ENCODE measurements at places on chromosomes 16 and 17.
A peak's percentile ranks its signal among the peaks of the same experiment; 100 is the strongest.

GRCh38 chr17:30372755-30373154 lies 6.0 kb upstream of the CPD start:
- no peak for DNase-seq

DNA sequence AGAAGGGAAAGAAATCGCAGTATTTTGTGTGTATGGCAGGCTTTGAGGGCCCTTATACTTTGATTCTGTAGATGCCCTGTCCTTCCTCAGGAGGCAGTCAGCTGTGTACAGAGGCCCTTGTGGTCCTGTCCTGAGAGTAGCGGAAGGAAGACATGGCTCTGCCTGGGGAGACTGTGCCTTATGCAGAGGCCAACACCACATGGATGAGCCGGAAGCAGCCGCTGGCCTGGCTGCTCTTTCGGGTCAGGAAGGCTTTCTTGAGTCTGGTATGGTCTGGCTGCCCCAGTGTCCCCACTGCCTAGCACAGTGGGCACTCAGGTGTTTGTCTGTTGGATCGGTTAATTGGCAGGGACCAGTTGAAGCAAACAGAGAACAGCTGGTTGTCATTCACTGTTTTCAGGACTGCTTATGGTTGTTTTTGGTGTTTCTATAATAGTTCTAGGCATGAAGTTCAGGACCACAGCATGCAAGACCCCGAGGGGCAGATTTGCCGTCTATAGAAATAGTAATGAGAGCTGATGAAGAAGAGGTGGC lies 12.4 kb downstream of the USP10 start:
- no peak for DNase-seq

DNA sequence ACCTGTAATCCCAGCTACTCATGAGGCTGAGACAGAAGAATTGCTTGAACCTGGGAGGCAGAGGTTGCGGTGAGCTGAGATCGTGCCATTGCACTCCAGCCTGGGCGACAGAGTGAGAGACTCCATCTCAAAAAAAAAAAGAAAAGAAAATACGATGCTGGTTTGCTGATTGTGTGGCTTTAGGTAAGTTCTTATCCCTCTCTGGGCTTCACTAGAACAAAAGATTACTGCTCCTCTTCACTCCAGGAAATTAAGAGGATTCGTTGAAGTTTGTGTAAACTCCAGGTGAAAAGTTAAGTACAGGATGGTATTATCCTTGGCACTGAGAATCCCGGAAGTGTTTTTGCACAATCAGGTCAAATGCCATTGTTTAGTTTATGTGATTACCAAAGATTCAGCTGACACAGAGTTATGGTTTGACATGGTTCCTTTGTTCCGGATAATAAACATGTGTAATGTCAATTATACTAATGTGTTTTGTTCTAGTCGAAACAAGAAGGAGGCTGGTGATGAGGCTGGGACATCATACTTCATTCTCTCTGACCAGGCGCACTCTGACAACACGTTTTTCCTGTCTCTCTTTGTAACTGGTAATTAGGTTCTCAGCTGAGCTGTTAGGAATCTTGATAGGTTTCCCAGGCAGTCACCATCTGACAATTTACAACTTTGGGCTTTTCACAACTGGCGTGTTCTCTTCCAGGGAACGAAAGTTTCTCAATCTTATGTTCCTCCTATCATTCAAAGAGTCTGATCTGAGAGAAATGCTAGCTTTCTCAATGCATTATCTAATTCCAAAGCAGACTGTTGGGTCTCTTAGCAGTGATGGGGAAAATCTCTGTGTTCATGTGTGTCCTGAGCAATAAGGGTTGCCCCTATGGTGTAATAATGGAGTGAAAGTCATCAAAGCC lies 10.8 kb upstream of the TAOK1 start:
- no peak for DNase-seq

DNA sequence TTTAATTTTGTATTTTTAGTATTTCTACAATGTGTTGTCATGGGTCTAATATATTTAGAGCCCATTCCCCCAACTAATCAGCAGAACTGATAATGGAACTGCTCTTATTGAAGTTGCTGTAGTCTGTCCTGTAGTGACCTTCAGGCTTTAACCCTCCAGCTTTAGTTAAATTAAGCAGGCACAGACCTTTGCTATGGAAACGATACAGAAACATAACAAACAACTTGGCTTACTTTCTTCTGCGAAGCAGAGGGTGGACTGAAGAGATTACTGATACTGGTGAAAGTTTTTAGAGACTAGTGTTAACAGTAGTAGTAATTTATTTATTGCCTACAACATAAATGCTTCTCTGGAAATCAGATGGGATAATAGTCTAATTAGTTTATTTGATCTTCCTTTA lies 61.4 kb downstream of the NFATC3 start:
- DNase-seq: peak; percentile 57

DNA sequence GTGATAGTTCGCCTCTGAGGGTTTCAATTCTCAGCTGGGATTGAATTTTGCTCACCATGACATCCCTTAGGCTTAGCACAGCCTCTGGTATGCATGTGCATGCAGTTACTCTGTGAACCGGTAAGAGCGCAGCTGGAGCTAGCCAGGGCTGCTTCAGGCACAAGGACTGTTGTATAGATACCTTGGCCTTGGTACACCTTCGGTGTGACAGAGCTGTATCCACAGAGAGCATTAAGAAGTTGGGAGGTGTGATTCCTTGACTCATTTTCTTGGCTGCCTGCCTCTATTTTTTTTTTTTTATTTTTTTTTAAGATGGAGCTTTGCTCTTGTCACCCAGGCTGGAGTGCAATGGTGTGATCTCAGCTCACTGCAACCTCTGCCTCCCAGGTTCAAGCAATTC lies 2.2 kb upstream of the NUTF2 start:
- DNase-seq: no peak

DNA sequence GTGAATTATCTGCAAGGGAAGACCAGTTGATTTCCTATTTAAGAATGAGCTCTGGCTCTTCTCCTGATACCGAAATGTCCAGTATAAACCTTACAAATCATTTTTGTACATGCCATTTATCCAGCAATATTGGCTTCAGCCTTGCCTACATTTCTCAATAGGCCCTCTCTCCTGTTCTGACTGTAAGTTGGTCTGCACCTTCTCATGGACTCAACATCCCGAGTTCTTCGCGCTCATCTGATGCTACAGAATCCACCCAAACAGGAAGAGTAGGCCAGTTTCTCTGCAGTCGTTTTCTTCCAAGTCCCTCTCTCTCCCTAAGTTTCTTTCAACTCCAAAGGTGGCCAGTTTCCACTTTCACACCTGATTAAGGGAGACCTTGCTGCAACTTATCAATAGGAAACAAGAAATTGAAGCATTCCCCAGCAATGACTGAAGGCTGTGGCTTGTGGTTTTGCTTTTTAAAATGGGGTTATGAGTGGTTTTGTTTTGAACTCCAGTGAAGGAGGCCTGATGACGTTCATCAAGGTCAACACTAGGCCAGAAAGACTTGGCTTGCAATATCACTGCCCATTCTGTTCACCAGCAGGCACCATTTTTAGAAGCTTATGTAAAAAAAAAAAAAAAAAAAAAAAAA lies 383.0 kb downstream of the MAF start:
- DNase-seq: no peak

GRCh38 chr16:76837872-76838271 lies 353.1 kb upstream of the MON1B start:
- DNase-seq: no peak

- DNase-seq: no peak
Measured at GRCh38 chr16:57824888-57825287, 22.6 kb upstream of the KIFC3 start.

DNA sequence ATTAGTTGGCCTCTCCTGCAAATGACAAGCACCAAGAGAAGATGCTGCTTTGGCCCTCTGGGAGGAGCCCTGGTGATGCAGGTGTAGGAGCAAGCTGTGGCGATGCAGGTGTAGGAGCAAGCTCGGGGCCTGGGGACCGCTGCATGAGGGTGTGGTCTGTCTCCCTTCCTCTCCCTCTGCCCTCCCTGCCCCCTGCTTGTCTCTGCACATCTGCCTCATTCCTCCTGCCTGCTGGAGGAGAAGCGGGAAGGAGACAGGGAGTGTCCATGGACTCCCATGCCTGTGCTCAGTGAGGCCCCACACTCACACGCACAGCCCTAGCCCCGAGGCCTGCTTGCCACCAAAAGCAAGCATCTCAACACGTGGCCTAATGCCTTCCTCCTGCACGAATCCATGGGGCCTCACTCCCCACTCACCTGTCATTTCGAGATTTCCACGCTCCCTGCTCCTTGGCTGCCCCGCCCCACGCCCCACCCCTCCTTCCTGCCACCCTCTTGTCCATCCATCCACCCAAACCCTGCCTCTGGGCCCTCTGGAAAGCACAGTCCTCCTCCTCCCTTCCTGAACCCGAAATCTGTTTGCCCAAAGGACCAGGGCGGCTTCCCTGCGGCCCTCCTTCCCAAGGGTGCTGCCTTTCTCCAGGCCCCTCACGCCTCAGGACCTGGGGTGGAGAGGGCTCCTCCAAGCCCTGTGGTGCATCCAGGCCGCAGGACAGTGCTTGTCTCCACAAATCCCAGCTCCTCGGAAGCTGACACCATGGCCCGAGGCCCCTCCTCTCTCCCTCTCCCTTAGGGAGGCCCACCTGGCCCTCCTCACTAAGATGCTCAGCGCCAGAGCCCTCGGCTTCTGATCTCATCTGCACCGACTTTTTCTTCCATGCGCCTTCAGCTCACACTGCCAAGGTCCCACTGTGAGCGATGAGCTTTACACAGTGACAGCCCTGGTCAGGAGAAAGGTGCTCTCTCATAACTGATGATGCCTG lies 11.8 kb upstream of the ALDH3A1 start:
- no peak for DNase-seq

DNA sequence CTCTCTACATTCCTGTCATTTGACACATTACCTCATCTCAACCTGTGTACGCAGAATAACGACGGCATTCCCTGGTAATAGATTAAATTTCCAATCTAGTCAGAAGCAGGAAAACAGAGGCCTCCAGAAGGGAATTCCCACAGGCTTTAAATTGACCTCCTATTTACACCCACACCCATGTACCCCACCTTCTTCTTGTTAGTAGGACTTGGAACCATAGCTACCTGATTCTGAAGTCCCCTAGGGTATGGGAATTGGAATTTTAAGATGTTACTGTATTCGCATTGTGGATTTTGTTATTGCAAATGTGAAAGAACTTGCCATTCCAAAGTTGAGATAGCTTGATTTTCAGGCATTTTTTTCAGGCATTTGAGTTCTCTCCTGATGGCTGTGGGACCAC lies 377.5 kb upstream of the DYNLRB2 start:
- DNase-seq: no peak

GRCh38 chr17:81365148-81365600 lies 30.1 kb upstream of the BAHCC1 start:
- DNase-seq: peak; percentile 79

- DNase-seq: no peak
Measured at GRCh38 chr17:56838687-56839086, 4.7 kb downstream of the DGKE start.

DNA sequence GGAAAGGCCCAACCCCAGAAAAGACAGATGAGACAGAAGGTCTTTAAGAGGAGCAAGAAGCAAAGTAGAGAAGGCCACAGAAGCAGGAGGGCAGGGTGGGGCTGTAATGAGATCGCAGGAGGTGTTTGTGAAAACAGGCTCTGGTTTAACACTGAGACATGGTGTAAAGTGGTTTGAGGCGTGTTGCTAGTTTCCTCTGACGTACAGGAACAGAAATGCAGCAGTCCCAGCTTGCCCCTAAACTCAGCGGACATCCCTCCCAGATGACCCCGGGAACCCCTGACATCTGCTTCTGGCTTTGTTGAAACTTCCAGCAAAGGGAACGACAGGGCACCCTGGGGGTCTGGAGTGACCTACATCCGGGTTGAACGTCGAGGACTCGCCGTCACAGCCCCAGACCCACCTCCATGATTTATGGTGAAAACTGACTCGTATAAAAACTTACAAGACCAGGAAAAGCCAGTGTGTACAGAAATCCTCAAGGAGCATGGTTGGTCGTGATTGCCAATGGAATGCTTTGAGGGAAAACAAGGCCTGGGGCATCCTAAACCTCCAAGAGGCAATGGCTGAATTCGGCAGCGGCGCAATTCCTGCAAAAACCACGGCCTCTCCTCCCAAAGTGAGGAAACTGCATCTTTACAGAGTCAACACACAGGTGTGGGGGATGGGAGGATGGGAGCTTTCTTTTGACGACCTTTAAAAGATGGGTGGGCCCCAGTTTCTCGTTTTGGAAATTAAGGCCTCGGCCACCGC lies 25.8 kb downstream of the LITAF start:
- DNase-seq: peak; percentile 9

- DNase-seq: peak; percentile 52
Measured at GRCh38 chr17:79852748-79853147, 13.5 kb upstream of the CBX4 start.

GRCh38 chr16:10862438-10862837 lies 14.6 kb upstream of the CIITA start:
- peak; percentile 92 for DNase-seq

GRCh38 chr17:16273929-16274339 lies 56.9 kb downstream of the PIGL start:
- DNase-seq: no peak

DNA sequence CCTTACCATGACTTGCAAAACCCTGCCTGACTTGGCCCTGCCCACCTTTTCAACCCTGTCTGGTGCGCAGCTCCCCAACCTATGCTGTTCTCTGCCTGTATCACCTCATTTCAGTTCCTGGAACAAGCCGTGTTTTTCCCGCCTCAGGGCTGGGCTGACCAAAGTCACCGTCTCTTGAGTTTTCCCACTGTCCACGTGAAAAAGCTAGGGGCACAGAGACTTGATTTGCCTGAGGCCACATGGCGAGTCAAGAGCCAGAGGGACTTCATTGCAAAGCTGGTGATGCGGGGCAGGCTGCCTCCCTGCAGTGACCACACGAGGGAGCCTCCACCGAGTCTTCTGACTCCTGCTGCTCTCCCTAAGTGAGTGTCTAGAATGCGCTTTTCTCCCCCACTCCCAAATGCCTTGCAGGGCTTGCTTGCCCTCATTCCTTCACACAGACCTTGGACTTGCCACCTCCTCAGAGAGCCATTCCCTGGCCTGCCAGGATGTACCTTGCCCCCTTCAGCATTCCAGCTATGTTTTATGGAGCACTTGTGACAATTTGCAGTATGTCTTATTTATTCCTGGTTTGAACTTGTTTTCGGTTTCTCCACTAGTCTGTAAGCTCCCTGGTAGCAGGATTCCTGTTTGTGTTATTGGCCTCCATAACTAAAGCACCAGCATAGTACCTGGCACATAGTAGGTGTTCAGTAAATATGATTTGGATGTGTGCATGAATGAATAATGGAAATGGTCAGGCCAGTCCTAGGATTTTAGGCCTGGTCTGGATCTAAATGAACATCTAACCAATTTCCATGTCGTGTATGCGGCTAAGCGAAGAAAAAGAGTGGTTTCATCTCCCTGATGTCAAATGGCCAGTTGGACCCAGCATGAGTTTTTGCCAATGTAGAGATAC lies 252.3 kb downstream of the SNX29 start:
- peak; percentile 62 for DNase-seq

GRCh38 chr16:70252355-70252988 lies 732 bp upstream of the EXOSC6 start:
- DNase-seq: no peak

- DNase-seq: no peak
Measured at GRCh38 chr17:57641761-57642160, 103.3 kb downstream of the CCDC182 start.

Measured in astrocyte of the spinal cord (primary cell).